Omental fat pad (tissue), 4 donors: ENCODE measurements at places on chromosomes 3 and 15. TPM values are rescaled to one million over a fixed set of nuclear protein-coding genes. Genes with fewer than 3 reads are reported as not detected.

GRCh38 chr3:128794067-128794768 lies 68.2 kb downstream of the RAB7A start:
- no peak for DNase-seq

DNA sequence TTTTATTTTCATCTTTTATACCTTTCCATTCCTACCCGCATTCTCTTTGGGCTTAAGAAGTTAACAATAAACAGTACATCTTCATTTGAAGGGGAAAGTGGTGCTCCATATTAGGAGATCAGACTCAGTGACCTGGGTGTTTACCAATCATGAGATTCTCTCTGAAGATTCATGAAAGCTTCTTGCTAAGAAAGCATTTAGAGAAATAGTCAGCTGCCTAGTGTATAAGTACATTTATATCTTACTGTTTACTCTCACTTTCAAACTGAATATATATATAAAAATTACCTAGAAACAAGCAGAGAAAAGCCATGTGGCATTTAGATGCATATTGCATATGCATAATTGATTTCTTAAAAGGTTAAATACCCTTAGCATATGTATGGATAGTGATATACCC lies 100.5 kb downstream of the KCNH8 start:
- DNase-seq: no peak

GRCh38 chr3:75295013-75295412 lies 369.1 kb upstream of the FRG2C start:
- no peak for DNase-seq

Gene NSUN3
- 8.1 TPM for total RNA-seq

- no peak for DNase-seq
Observed at GRCh38 chr3:161333696-161334095, 37.6 kb downstream of the SPTSSB start.

Gene SCAANT1
- not detected for total RNA-seq
